ENCODE measurements at places on chromosomes 16 and 17. TPM values are rescaled to one million over a fixed set of nuclear protein-coding genes. Genes with fewer than 3 reads are reported as not detected.

The RAP1GAP2 gene
- total RNA-seq = 4.1 TPM

The KIF2B gene
- not detected for total RNA-seq

The KRTAP9-8 gene
- not detected for total RNA-seq

The KRT15 gene
- 0.51 TPM for total RNA-seq

The MPHOSPH6 gene
- 36.4 TPM for total RNA-seq

The DRC7 gene
- not detected for total RNA-seq

The NPIPB2 gene
- 1.0 TPM for total RNA-seq

The SDF2 gene
- 48.9 TPM for total RNA-seq

The ZG16B gene
- 0.68 TPM for total RNA-seq

The PRKCB gene
- not detected for total RNA-seq

The KLHL10 gene
- not detected for total RNA-seq

The TLCD3B gene
- total RNA-seq = not detected

The GPRC5B gene
- total RNA-seq = 75.1 TPM

The ZKSCAN2 gene
- total RNA-seq = 4.8 TPM

The SPIRE2 gene
- 2.1 TPM for total RNA-seq

The BAIAP3 gene
- 1.4 TPM for total RNA-seq

The PRPSAP1 gene
- 128 TPM for total RNA-seq

The MT1H gene
- total RNA-seq = not detected

GRCh38 chr17:4341616-4341977 is 24.9 kb downstream of the UBE2G1 start:
- DNase-seq = no peak

GRCh38 chr16:2970563-2970962 is 1.4 kb downstream of the PAQR4 start:
- DNase-seq = no peak

DNA sequence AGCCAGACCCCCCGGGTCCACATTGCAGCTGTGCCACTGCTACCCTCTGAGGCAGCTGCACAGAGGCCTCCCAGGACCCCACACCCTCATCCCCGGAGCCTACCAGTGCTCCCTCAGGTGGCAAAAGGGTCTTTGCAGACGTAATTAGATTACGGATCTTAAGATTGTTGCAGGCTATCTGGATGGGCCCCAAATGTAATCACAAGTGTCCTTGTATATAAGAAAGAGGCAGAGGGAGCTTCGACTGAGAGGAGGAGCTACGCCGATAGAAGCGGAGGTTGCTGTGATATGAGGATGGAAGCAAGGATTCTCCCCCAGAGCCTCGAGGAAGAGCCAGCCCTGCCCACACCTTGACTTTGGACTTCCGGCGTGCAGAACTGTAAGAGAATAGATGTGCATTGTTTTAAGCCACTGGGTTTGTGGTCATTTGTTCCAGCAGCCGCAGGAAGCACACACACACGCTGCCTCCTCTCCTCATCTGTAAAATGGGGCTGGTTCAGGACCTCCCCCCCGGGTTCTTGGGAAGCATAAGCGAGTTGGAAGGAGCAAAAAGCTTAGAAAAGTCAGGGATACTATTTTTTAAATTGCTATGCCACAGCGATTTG is 10.5 kb upstream of the RAI1 start:
- DNase-seq = no peak

GRCh38 chr17:72075995-72076677 is 44.7 kb upstream of the SOX9 start:
- no peak for DNase-seq

GRCh38 chr17:19457046-19457445 is 46.0 kb downstream of the RNF112 start:
- no peak for DNase-seq

- no peak for DNase-seq
Measured at GRCh38 chr16:47366228-47366627, 94.6 kb downstream of the ITFG1 start.

DNA sequence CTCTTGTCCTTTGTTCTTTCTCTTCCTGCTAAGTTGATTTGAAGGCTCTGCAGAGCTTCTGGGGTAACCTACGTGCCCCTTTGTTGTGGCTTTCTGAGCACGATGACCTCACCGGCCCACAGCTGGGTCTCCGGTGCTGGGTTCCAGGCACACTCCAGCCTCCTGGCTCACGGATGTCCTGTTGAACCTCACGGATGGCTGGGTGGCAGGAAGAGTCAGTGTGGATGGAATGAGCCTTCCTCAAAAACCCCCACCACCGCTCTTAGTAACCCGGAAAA is 116.0 kb downstream of the SOCS1 start:
- peak; percentile 72 for DNase-seq

DNA sequence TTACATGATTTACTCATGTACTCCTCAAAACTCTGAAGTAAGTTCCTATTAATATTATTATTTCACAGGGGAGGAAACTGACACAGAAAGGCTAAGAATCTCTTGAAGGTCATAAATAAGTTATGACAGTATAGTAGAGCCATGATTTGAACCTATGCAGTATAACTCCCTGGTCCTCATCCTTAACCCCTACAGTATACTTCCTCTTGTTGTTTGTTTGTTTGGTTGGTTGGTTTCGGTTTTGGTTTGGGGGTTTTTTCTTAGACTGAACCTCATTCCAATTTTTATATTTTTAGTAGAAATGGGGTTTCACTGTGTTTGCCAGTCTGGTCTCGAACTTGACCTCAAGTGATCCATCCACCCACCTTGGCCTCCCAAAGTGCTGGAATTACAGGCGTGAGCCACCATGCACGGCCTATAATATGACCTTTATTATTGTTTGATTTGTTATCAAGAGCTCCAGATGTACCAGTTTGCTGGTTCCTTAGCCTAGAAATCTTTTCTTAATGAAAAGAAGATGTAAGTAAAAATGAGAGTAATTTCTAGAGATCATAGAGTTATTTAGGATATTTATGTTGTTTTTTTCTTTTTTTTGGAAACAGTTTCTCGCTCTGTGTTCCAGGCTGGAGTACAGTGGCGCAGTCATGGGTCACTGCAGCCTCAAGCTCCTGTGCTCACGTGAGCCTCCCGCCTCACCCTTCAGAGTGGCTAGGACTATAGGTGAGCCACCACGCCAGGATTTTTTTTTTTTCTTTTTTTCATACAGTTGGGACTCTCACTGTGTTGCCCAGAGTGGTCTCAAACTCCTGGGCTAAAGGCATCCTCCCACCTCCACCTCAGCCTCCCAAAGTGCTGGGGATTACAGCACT is 4.8 kb downstream of the PRR11 start:
- peak; percentile 24 for DNase-seq

GRCh38 chr17:40963838-40964237 is 2.9 kb downstream of the KRT39 start:
- DNase-seq = peak; percentile 32

- no peak for DNase-seq
Measured at GRCh38 chr16:15641753-15642556, 999 bp downstream of the MARF1 start.

- DNase-seq = peak; percentile 58
Measured at GRCh38 chr16:49824593-49824992, 31.3 kb downstream of the ZNF423 start.

- no peak for DNase-seq
Measured at GRCh38 chr17:28317966-28318758, 838 bp upstream of the TMEM97 start.

DNA sequence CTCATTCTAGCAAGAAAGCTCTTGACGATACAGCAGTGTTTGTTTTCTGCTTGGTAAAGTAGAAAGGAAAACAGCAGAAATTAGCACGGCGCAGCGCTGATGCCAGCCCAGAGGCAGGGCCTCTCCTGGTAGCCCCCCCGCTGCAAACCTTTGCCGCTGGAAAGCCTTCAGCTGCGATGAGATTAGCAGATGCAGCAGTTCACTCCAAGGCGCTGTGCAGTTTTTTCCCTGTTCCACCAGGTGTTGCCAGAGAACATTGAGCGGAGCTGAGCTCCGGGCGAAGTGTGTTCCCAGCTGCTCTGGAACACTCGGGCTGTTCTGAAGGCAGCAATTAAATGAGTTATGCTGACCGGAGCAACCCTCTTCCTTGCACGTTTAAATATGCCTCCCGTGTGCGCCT is 72.5 kb downstream of the RBFOX1 start:
- no peak for DNase-seq

DNA sequence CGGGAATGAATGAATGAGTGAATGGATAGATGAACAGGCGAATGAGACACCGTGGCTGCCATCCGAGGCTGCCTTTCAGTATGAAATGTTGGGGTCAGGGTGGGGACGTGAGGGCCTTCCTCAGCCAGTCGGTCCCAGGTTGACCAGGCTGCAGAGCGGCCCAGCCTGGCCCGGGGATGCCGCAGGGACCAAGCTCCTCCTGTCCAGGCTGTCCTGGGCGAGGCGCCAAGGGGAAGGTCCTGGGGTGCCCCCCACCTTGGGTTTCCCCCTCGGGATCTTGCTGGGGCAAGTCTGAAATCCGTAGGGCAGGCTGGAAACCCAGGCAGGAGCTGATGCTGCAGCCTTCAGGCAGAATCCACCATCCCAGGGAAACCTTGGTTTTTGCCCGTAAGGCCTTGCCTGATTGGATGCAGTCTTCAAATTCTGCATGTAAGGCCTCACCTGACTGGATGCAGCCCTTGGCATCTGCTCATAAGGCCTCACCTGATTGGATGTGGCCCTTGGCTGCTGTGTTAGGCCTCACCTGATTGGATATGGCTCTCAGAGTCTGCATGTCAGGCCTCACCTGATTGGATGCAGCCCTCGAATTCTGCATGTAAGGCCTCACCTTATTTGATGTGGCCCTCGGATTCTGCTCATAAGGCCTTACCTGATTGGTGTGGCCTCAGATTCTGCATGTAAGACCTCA is 61.7 kb upstream of the ZNF469 start:
- DNase-seq = peak; percentile 30

- peak; percentile 80 for DNase-seq
Measured at GRCh38 chr17:412211-413015, 59.8 kb upstream of the RPH3AL start.

- no peak for DNase-seq
Measured at GRCh38 chr17:10135539-10136257, 62.7 kb downstream of the GAS7 start.

DNA sequence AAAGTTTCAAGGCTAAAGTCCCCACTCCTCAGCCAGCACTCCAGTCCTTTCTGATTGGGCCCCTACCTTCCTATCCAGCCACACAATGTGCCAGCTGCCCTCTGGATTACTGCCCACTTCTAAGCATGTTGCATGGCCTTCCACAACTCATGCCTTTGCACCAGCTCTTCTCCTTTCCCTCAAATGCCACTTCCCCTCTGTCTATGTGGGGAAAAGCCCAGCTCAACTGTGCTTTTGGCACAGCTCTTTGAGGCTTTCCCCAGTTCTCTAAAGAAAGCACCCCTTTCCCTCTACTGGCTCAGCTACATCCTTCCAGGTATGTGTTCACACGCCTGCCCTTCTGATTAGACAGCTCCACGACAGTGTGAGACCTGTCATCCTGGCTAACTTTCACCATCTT is 18.5 kb downstream of the GTF3C1 start:
- no peak for DNase-seq

GRCh38 chr16:56866955-56867830 is 2.2 kb downstream of the SLC12A3 start:
- peak; percentile 77 for DNase-seq

GRCh38 chr16:77064037-77064436 is 127.0 kb upstream of the MON1B start:
- peak; percentile 4 for DNase-seq

Measured in dermis blood vessel endothelial cell (primary cell).